ENCODE measurements at places on chromosomes 3 and 15. TPM values are rescaled to one million over a fixed set of nuclear protein-coding genes. Genes with fewer than 3 reads are reported as not detected.

GRCh38 chr3:39191111-39191510 lies 1.3 kb downstream of the XIRP1 start:
- DNase-seq, result no peak

- DNase-seq, result no peak
Measured at GRCh38 chr3:177538750-177539730, 341.8 kb upstream of the TBL1XR1 start.

Gene KLHL40
- total RNA-seq, result not detected

- DNase-seq, result no peak
Measured at GRCh38 chr3:45908761-45909160, 22.4 kb downstream of the CCR9 start.

GRCh38 chr3:144097163-144097562 lies 125.5 kb downstream of the DIPK2A start:
- no peak for DNase-seq

Gene ADAMTS17
- 4.2 TPM for total RNA-seq

GRCh38 chr3:12512534-12513118 lies 28.3 kb downstream of the TSEN2 start:
- DNase-seq, result no peak

Gene SKOR1
- total RNA-seq, result 0.19 TPM

GRCh38 chr3:138184994-138185393 lies 2.1 kb upstream of the ARMC8 start:
- DNase-seq, result no peak

- no peak for DNase-seq
Measured at GRCh38 chr3:50660386-50660785, 14.3 kb upstream of the DOCK3 start.

GRCh38 chr3:53192608-53193007 lies 31.6 kb downstream of the PRKCD start:
- no peak for DNase-seq

- DNase-seq, result no peak
Measured at GRCh38 chr3:126360046-126360713, 3.0 kb upstream of the KLF15 start.

DNA sequence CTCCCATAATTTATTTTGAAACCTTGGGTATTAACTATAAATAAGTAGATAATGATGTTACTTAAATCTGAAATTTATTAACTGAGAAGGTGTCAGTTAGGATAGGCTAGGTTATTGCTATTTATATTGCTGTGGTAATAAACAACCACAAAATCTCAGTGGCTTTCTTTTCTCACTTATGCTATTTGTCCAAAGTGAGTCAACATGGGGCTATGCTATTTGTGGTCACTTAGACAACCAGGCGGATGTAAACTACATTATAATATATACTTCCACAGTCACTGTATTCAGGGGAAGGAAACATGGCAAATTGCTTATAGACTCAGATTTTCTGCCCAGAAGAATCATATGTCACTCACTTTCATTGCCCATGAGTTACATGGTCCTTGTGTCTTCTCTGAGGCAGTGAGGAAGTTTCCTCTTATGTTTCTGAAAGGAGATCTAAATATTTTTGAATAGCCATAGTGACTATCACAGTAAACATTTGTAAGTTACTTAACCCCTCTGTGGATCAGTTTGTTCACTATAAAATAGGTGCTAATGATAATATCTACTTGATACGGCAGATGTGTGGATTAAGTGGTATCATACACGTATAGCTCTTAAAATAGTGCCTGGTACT lies 19.8 kb downstream of the HMG20A start:
- no peak for DNase-seq

- no peak for DNase-seq
Measured at GRCh38 chr3:8238432-8238831, 263.2 kb upstream of the LMCD1 start.

DNA sequence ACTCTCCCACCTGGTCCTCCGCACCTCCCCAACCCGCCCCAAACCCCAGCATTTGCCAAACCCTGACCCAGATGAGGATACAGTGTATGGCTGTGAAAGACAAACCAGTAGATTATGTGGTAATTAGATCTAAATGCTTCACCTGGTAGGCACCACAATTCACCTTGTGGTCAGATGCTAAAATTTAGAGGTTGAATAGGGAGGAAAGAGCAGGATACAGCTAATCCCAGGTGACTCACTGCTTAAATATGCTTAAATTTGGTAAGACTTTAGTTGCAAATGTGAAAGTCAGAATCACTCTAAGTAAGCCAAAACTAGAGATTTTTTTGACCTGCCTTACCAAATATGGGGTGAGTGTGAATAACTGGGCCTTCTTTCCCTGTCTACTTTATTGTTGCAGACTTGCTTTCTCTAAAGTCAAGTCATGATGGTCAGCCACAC lies 105.5 kb downstream of the MME start:
- DNase-seq, result no peak

DNA sequence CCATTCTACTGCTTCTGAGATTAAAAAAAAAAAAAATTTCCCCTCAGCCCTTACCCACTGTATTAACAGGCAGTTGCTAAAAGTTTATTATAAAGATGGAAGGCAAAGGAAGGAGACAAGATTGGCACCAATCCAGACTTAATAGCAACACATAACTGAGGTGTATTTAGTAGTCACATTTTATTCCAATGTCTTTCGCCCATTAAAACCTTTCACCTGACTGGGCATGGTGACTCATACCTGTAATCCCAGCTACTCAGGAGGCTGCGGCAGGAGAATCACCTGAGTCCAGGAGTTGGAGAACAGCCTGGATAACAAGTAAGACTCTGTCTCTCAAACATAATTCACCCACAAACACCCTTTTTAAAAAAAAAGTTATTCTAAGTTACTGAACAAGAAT lies 4.4 kb downstream of the ACAP2 start:
- no peak for DNase-seq

Measured in colonic mucosa (tissue), 4 donors.